ENCODE measurements at places on chromosomes 6 and 20. TPM values are rescaled to one million over a fixed set of nuclear protein-coding genes. Genes with fewer than 3 reads are reported as not detected.

Gene LCA5
- total RNA-seq, result 2.4 TPM

Gene GRM1
- not detected for total RNA-seq

Gene SMIM26
- 71.2 TPM for total RNA-seq

- DNase-seq, result no peak
These were observed 76.5 kb downstream of the STMND1 start for GRCh38 chr6:17178326-17178725.

DNA sequence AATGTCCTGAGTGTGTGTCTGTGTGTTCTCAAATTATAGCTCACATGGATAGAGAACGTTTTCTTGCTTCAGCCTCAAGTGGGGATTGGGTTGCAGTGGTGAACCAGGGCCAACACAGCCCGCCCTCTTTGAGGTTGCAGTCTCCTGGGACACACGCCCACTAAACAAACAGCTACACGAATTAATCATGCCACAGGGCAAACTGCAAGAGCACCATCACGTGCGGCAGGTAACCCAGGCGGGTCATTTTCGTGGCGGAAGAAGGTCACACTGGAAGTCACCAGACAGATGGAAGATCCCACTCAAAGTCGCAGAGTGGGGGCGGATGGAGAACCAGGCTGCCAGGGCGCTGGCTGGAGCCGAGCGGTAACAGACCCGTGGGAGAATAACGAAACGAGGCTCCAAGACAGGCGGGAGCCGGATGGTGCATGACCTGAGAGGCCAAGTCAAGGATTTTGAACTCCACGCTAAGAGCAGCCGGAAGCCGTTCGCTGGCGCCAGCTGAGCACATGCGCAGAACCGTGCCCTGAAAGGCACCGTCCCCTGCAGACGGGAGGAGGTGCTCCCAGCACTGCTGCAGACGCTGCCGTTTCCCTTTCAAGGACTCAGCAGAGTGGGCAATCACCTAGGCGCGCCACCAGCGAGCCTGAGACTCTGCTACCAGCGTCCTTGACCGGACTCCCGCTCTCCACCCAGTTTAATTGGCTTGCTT lies 10.7 kb downstream of the DLL1 start:
- DNase-seq, result no peak

DNA sequence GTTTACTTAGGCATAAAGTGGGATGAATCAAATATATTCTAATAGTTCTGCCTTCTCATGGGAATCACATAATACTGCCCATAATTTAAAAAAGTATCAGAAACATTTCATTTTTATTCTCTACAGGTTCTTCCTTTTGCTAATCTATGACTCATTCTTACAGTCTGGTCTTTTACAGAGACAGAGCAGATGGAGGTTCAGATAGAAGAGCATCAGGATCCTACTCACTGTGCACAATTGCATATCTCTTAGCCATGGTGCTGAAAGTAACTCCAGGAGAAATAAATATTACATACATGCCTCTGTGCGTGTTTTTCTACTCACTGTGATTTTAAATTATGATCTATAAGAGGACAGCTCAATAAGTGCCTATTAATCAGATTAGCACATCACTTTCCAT lies 16.3 kb upstream of the OR2B6 start:
- no peak for DNase-seq

DNA sequence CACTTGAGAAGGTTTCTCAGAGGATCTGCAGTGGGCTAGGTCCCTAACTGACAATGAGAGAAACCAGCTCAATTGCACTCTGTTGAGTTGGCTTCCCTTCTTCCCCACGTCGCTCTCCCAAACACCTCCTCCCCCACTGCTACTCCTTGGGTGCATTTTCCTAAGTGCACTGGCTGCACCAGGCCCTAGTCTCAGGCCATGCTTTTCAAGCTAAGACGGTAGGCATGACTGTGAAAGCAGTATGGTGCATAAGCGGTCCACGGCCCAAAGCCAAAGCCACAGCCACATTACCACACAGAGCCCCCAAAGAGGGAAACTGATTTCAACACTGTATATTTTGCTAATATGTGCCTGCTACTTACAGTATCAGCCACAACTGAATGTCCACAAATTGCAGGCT lies 62.1 kb upstream of the RBM24 start:
- no peak for DNase-seq

DNA sequence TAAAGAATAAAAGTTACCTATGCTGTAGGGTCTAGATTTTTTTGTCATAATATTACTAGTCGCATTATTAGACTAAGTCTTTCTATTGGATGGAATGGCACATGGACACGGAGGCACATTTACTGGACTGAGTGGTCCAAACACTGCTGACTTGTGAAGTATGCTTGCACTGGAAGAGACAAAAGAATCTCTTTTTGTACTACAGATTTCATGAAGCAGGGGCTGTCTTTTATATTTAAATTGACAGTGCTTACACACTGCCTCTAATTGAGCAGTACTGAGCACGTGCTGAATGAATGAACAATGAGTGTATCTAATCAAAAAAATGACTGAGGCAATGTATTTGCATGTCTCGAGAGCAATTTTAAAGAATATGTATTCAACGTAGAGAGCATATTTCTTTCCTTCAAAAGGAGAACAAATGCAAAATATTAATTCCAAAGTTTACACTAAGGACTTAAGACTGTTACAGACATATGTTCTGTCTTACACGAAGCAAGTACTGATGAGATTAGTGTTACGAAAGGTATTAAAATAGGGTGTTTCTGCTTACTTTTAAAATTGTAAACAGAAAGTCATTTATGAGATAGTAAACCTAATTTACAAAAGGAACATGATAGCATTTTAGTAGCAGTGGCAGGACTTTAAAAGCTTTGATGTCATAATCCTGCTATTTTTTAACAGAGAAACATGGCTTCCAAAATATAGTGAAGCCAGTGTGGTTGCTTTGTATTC lies 8.3 kb downstream of the ELOVL2 start:
- no peak for DNase-seq

- DNase-seq, result no peak
These were observed 60.6 kb downstream of the BTBD9 start for GRCh38 chr6:38579010-38579628.

- DNase-seq, result no peak
These were observed 20.2 kb upstream of the ARFGEF2 start for GRCh38 chr20:48901326-48901725.

Gene RNF8
- total RNA-seq, result 19.7 TPM

GRCh38 chr20:57867181-57867803 lies 157.5 kb upstream of the PMEPA1 start:
- DNase-seq, result no peak

Gene PHACTR1
- total RNA-seq, result 15.4 TPM

DNA sequence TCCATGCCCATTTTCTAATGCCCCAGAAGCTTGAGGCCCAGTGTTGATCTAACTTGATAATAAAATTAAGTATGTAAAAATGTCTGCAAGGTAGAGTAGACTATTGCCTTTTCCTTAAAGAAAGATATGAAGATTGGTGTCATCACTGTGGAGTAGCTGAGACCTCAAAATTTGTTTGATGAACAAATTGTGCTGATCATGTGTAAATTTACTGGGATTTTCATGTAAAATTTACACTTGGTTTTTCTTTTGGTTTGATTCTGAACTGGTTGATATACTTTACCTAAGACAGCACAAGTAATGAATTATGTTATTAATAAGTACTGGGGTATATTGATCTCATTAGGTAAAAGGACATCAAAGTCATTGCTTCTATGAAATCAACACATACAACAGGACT lies 207.3 kb downstream of the COL19A1 start:
- no peak for DNase-seq
